ENCODE measurements at places on chromosomes 16 and 17. TPM values are rescaled to one million over a fixed set of nuclear protein-coding genes. Genes with fewer than 3 reads are reported as not detected.

DNA sequence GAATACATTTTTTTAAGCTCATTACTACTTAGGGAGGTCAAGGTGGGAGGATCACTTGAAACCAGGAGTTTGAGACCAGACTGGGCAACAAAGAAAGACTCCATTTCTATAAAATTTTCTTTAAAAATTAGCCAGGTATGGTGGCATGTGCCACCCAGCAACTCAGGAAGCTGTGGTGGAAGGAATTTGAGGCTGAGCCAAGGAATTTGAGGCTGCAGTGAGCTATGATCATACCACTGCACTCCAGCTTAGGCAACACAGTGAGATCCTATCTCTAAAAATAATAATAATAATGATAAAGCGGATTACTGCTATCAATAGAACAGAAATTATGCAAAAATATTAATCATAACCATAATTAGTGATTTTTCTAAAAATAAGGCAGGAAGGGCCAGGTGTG is 170.3 kb downstream of the COPRS start:
- no peak for DNase-seq

SPN gene
- not detected for total RNA-seq

DNA sequence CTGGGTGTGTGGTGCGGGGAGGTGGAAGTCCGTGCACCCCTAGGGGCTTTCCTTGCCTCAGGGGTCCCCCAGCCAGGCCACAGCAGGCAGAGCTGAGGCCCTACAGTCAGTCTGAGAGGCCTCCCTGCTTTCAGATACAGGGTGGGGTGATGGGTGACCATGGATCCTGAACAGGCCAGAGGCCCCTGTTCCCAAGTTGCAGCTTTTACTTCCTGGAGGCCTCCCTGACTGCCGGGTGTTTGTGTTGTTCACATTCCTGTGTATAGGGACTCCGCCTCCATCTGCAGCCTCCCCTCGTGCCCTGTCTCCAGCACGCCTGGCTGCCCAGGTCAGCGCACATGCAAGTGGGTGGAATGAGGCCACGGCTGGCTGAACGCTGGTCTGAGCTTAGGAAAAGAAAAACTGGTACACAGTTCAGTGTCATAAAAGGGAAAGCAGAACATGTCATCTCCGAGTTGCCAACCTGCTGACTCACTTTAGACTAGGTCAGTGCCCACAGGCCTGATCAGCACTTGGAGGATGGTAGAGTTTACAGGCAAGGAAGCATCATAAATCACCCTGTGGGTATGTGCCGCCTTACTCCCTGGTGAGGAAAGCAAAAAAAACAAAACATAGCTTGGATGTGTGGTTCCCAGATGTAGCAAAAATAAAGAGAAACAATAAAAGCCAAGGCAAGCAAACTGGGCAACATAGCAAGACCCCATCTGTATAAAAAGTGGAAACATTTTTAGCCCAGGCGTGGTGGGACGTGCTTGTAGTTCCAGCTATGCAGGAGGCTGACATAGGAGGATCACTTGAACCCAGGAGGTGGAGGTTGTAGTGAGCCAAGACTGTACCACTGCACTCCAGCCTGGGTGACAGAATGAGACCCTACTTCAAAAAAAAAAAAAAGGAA is 6.2 kb upstream of the SLC7A6 start:
- DNase-seq, result peak; percentile 38

- no peak for DNase-seq
Observed at GRCh38 chr16:57745768-57746167, 10.2 kb downstream of the KATNB1 start.

- no peak for DNase-seq
Observed at GRCh38 chr17:6894206-6894528, 62.6 kb upstream of the TEKT1 start.

EPN3 gene
- not detected for total RNA-seq

GRCh38 chr16:31134625-31135534 is 647 bp downstream of the PRSS8 start:
- no peak for DNase-seq

DNA sequence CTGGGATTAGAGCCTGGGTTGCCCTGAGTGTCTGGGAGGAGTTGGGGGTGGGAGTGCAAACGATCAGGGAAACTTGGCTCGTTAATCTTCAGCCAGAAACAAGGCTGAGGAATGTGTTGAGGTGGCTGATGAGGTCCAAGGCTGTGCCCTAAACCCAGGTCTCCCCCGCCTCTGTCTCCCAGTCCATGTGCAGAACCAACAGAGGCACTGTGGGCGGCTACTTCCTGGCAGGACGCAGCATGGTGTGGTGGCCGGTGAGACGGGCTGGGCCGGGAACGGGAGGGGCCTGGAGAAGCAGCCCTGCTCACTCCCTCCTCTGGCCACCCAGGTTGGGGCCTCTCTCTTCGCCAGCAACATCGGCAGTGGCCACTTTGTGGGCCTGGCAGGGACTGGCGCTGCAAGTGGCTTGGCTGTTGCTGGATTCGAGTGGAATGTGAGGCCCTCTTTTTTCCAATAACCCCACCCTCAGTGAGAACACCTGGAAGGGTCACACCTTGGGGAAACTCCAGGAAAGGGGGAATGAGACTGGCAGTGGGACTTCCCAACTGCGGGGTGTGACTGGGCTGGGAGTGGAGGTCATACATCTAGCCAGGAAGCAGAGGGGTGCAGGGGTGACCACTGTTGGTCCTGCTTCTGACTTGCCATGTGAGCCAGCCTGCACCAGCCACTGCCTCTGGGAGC is 1.7 kb downstream of the SLC5A2 start:
- DNase-seq, result no peak

DNA sequence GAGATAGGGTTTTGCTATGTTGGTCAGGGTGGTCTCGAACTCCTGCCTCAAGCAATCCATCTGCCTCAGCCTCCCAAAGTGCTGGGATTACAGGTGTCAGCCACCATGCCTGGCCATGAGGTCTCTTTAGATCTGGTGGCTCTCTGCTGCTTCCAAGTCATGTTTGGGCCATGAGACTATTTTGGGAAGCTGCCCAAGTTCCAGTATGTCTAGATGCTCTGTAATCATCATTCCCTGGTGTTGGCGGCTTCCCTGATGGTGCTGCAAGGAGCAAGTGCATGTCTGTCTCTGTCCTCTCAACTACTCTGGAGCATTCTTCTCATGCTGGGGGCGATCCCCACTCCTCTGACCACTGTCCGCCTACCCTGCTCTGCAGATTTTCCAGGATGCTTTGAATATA is 6.4 kb upstream of the ODF4 start:
- no peak for DNase-seq

EPX gene
- not detected for total RNA-seq

ACSM2B gene
- not detected for total RNA-seq

CA7 gene
- total RNA-seq, result not detected

DNA sequence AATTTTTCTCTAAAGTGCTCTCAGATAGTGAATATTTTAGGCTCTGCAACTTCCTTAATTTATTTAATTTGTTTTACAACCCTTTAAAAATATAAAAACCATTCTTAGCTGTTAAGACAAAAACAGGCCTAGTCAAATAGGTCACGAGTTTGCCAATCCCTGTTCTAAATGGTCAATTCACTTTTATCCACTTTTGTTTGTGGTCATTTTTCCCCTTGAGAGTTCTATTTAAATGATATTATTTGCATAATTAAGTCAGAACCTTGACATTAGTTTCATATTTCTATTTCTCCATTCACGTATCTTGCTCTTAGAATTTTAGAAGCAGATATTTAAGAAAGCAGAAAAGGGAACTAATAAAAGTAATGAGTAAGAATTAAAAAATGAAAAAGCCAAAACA is 4.0 kb downstream of the AMFR start:
- no peak for DNase-seq

DNA sequence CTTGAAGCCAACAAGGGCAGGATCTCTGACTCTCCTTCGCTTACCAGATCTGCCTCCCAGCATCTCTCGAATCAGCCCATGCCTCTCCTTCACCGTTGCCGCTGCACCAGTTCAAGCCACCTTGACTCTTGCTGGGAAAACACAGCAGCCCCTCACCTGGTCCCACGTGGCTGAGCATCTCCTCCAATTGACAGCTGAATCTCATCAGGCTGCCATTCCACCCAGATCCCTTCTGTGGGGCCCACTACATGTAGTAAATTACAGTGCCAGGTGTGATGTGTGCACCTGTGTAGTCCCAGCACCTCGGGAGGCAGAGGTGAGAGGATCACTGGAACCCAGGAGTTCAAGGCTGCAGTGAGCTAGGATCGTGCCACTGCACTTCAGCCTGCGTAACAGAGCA is 37.8 kb upstream of the C16orf78 start:
- DNase-seq, result no peak

SLC25A10 gene
- total RNA-seq, result 12.2 TPM

ZACN gene
- not detected for total RNA-seq

NRN1L gene
- total RNA-seq, result not detected

DNA sequence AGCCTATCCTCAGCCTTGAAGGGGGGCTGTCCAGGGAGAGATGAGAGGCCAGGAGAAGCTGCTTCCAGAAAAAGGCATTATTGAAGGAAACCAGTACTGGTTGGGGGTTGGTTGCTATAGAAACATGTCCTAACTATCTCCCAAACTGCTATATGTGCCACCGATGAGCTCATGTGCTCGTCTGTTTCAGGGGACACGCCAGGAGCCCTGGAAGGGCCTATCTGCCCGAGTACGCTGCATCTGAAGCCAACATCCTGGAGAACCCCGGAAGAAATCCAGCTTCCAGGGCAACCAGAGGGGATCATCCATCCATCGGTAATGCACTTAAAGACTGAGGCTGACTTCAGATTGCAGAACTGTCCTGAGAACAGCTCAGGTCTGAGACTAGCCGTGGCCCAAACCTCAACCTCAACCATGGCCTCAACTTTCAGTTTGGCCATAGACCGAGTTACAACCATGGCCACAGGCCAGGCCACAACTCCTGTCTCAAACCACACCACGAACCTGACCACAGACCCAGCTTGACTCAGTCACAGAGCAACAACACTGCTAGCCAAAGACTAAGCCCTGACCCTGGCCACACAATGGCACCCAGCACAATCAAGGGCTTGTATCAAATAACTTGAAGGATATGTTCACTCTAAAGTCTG is 10.2 kb downstream of the PITPNM3 start:
- peak; percentile 67 for DNase-seq

GRCh38 chr16:57614944-57615343 is 13.5 kb upstream of the ADGRG1 start:
- DNase-seq, result no peak

TM4SF5 gene
- total RNA-seq, result not detected

- no peak for DNase-seq
Observed at GRCh38 chr16:78505544-78506366, 406.3 kb downstream of the WWOX start.

GRCh38 chr16:12371497-12371896 is 395.0 kb downstream of the SNX29 start:
- DNase-seq, result no peak

DNA sequence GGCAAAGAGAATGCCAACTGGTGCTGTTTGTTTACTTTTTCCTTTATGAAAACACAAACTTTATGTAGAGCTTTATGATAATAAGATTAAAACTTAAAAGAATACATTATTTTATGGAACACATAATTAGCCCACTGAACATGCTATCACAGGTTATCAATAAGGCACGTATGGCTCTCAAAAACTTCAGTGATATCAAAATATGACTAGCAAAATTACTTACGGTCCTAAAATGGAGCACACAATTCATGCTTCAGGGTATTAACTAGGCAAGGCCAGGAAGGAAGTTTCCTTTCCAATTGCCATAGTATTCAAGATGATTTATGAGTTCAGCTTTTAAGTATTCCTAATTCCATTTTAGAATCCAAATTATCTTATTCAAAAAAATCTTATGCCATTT is 3.6 kb downstream of the RNF43 start:
- DNase-seq, result no peak

GRCh38 chr16:81296631-81297030 is 18.1 kb upstream of the GAN start:
- DNase-seq, result no peak

EFNB3 gene
- total RNA-seq, result 0.54 TPM

- DNase-seq, result no peak
Observed at GRCh38 chr16:87976665-87977064, 25.4 kb downstream of the BANP start.

CD19 gene
- total RNA-seq, result not detected

DNA sequence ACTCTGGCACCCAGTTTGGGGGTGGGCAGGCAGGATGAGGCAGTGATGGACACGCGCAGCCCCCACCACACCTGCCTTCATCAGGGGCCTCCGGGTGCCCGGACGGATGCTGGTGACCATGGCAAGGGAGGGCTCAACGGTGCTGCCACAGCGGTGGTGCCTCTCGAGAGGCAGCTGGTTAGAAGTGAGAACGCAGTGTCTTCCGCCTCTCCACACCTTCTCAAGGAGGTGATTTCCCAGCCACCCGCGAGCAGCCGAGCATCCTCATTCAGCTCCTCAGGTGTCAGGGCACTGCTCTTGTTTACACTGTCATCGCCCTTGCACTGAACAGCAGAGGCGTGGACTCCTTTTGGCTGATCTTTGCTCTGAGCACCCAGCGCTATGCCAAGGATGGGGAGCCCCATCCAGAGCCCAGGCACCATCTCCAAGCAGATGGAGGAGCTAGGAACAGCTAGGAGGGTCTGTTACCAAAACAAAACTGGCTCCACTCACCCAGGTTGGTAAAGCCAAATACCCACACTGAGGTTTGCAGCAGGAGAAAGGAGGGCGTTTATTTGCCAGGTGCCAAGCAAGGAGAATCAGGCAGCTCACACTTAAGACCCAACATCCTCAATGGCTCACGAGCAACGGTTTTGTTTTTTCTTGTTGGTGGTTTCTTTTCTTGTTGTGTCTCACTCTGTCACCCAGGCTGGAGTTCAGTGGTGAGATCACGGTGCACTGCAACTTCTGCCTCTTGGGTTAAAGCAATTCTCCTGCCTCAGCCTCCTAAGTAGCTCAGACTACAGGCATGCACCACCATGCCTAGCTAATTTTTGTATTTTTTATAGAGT is 174.3 kb upstream of the TNRC6C start:
- no peak for DNase-seq

- no peak for DNase-seq
Observed at GRCh38 chr16:77856438-77857160, 68.2 kb downstream of the VAT1L start.

DNA sequence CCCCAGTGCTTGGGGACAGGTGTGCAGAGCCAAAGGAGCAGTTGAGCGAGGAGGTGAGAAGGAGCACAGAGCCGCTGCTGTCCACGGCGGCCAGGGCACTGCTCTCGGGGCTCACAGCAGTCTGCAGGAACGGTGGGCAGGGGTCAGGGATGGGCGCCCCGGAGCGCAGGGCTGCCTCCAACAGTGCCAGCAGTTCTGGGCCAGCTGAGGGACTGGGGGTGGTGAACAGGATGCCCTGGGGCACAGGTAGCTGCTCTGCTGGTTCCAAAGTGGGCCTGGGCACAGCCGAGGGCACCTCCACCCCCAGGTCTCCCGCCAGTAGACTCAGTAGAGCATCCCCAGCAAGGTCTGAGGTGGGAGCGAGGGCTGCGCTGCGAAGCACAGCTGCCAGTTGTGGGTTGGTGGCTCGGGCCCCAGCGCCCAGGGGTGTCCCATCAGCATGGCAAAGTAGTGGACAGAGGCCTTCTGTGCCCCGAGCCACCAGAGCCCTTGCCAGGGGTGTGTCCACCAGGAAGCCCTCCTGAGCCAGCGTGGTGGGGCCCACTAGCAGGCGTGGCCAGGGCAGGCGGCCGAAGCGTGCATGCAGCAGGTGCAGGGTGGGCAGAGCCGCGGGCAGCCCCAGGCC is 1.9 kb downstream of the GGT6 start:
- no peak for DNase-seq

LPO gene
- not detected for total RNA-seq

Measured in IMR-90 (cell line).